ENCODE measurements at places on chromosomes 2 and 18.
A peak's percentile ranks its signal among the peaks of the same experiment; 100 is the strongest.

GRCh38 chr2:220365023-220365422 lies 737.6 kb downstream of the SLC4A3 start:
- no peak for DNase-seq

DNA sequence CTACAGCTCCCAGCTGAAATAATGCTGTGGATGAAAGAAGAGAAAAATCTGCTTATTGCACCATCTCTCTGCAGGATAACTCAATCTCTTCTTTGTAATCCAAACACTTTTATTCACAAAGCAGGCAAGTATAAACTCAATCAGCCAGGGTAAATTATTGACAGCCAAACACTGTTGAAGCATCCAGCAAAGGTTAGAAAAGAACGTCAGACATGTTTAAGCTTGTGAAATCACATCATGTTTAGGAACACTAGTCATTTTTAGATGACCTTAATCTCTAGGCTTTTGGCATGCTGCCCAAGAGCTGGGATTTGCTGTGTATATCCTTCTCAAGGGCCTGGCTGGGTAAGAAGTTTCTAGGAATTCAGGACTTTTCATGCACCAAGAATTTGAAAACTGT lies 1148.1 kb upstream of the FANCL start:
- no peak for DNase-seq

DNA sequence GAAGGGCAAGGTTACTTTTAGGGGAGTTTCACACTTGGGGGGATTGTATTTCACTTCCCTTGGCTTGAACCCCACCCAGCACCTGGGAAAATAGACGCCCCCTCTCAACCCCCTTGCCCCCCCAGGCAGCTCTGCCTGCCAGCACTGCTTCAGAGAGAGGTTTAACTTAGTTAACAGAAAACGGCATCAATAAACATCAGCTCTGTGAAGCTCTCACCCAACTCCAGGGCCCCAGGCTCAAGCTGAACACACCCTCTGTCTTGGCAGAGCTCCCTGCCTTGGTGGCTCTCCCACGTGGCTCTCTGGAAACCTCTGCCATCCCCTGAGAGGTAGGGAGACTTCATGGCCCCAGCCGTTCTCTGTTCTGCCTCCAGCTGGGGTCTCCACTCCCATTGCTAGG lies 244.1 kb downstream of the ACKR3 start:
- DNase-seq: no peak

GRCh38 chr18:22796113-22796512 lies 137.0 kb upstream of the RBBP8 start:
- DNase-seq: no peak

- no peak for DNase-seq
These were observed 99.0 kb downstream of the NETO1 start for GRCh38 chr18:72768681-72769229.

- DNase-seq: no peak
These were observed 55.7 kb downstream of the PAPOLG start for GRCh38 chr2:60811491-60812375.

DNA sequence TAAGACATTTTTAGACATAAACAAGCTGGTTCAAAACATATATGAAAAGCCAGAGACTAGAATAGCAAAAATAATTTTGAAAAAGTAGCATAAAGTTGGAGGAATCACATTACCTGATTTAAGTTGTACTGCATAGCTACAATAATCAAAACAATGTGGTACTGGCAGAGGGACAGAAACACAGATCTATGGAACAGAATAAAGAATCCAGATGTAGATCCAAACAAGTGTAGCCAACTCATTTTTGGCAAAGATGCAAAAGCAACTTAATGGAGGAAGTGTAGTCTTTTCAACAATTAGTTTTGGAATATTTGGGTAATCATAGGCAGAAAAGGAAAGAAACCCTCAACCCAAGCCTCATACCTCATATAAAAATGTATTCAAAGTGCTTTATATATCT lies 278.7 kb upstream of the ZNF521 start:
- DNase-seq: no peak

- DNase-seq: no peak
These were observed 75.7 kb downstream of the MBOAT2 start for GRCh38 chr2:8927510-8928455.

GRCh38 chr2:69893684-69894551 lies at the start of gene SNRNP27:
SNRNP27 (plus strand) TSS chr2:69893956; CDS start chr2:69893985, 29 bp downstream.
- peak; percentile 84 for DNase-seq

GRCh38 chr2:212926940-212927339 lies 224.5 kb downstream of the IKZF2 start:
- DNase-seq: no peak

DNA sequence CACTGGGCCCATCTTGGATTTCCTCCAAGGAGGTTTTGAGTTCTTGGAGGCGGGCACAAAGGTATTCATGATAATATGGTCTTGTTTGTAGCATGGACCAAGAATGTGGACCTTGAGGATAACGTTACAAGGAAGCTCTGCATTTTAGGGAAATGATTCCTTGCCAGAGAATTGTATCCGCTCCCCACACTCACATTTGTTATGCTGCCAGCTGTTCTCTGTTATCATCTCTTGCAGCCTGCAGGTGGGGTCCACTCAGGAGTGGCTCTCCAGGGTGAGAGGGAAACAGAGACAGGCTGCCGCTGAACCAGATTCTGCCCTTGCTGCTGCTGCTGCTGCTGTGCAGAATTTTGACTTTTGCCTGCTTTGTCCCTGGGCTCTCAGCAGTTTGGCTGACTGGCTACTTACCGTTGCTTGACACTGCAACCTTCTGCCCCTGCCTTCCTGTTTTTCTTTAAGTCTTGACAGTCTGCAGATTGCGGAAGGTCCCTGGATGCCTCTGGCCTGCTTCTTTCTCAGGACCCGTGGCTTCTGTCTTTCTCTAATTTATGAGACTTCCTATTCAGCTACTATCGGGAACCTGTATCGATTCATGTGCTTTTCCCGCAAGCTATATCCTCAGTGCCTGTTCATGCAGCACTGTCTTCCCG lies 122.3 kb upstream of the DOCK10 start:
- no peak for DNase-seq

DNA sequence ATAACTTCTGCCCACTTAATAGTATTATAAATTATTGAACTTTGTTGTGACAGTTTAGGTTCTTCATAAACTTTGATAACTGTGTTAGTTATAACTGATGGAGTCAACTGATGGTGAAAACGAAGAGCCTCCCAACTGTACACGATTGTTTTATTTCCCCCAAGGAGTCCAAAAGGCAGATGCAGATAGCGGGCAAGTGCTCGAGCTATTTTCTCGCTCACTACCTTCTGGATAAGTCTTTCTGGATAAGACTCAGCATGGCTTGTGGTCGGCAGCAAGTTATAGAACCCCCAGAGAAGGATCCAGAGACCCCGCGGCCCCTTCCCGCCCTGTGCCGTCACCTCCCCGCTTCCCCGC lies 517 bp downstream of the GCFC2 start:
- no peak for DNase-seq

- DNase-seq: no peak
These were observed 217.1 kb upstream of the DLGAP1 start for GRCh38 chr18:4672162-4672561.

DNA sequence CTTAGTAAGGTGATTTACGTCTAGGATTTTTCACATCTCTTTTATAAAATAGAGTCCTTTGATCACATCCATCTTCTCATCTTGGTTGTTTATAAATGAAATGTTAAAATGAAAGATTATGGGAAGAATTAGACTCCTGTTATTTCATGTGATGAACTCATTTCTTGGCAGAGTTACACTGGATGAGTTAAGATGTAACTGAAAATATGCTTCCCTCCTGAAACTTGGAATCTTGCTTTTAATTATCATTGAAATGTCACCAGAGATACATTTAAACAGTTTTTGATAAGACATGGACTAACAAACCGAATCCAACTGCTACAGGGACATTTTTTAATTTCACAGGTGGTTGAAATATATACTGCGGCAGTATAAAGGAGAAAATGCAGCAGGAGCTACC lies 274.0 kb downstream of the DLGAP1 start:
- DNase-seq: no peak

- no peak for DNase-seq
These were observed 86.9 kb downstream of the CLHC1 start for GRCh38 chr2:55144922-55145820.

DNA sequence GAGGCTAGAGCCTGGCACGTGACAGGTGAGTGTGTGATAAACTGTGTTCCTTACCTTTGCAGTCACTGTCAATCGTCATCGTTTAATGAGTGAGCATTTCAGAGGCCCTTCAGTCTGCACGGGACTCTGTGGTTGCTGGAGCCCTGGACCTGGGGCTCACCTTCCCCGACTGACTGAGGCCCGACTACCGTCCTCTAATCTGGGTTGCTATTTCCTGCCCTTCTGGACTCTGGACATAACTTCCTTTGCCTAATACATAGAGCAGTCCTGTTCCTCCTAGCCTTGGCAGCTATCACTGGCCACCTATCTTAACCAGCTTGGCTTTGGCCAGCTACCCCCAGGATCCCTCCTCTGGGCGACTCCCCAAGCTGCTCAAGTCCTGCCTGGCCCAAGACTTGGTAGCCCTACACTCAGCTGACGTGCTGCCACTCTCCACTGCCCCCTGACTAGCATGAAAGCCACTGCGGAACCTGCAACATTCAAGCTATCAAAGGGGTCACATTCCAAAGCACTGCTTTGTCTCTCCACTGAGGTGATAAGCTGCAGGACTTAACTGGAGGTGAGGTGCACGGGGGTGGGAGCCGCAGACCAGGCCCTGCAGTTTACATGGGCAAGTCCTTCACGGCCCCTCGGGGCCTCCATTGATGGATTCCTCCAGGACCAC lies 11.1 kb upstream of the RAB17 start:
- DNase-seq: no peak

- no peak for DNase-seq
These were observed 161.6 kb upstream of the NCK2 start for GRCh38 chr2:105582952-105583660.

- no peak for DNase-seq
These were observed 2.3 kb downstream of the C1QL2 start for GRCh38 chr2:119156105-119156890.

DNA sequence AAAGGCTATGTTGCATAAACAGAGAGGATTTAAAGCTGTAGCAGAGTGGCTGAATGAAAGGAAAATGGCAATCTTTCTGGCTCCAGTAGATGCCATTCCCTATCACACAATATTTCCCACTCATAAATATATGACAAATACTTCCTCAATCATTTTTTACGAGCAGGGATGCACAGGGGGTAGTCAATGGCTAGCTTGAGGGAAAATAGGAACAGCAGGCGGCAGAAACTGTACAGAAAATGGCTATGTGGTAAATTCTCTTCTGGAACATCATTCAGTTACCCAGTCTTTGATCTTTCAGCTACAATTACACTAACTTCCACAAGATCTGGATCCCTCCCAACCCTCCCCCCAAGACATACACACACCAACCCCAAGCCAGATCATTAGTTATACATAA lies 127.2 kb downstream of the OLA1 start:
- DNase-seq: no peak

- DNase-seq: no peak
These were observed 24.9 kb downstream of the CCBE1 start for GRCh38 chr18:59672235-59672711.

GRCh38 chr18:6796511-6796910 lies 67.0 kb downstream of the ARHGAP28 start:
- no peak for DNase-seq

DNA sequence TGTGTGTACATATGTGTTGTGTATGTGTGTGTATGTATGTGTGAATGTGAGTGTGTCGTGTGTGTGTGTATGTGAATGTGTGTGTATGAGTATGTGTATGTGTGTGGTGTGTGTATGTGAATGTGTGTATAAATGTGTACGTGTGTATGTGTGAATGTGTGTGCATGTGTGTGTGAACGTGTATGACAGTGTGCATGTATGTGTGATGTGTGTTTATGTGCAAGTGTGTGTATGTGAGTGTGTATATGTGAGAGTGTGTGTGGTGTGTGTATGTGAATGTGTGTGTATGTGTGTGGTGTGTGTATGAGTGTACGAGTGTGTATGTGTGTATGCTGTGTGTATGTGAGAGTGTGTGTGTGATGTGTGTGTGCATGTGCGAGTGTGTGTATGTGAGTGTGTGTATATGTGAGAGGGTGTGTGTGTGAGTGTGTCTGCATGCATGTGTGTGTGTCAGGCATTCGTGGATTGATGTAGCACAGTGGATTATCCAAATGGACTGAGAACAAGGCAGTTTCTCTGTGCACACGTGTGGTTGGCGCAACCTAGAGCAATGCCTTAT lies 127.2 kb downstream of the SH3BP4 start:
- DNase-seq: no peak

DNA sequence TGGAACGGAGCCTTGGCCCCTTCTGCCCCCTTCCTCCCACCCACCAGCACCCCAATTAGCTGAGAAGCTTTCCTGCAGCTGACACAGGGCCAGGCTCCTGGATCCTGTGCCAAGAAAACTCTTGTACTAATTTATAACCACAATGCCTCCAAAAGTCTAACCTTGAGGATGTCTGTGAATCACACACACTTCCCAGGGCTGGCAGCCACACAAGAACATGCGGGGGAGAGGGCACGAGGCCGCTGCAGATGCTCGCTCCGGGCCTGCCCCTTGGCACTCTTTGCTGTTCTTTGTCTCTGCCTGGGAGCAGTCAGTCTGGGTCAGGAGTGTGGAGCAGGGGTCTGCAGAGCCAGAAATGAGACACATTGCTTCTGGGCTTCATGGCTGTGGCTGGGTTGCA lies 62.7 kb upstream of the KIF5C start:
- DNase-seq: no peak

DNA sequence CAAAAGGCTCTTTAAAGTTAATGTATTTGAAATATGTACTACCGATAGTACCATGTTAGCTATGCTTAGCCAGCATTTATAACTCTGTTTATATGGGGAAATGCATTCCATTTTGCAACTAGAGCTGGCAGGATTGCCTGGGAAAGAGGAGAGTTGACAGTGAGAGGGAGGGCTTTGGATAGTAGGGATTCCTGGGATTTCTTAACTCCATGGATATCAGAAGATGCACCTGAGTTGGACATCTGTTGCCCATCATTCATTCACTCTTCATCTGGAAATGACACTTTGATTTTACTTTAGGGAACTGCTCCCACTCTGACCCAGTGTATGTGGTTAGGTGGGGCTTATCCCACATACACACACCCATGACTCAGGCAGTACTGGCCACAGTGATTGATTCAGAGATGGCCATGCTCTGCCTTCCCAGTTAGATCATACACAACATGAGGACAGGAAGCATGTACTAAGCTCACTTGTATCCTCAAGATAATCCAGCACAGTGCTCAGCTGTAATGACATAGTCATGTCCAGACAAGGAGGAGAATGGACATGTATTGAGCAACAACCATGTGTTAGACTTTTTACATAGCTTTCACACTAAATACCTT lies 248.8 kb downstream of the MREG start:
- no peak for DNase-seq

DNA sequence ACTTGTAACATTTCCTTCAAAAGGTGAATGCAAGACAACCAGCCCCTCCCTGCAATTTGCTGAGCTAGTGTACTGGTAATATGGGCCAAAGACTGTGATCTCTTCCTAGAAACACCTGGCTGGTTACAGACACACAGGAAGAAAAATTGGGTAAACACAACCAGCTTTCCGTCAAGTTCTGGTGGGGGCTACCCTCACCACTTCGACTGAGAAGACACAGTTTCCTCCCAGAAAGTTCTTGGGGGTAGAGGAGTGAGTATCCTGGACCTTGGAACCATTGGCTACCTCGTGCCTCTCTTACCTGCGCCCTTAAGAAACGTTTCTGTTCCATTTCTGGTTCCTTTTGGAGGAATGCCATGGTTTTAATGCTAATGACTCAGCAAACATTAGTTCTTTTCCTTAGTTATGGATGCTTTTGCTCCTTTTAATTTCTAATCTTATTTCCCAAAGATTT lies 120.9 kb upstream of the DLX2 start:
- no peak for DNase-seq

- no peak for DNase-seq
These were observed 116.0 kb downstream of the PLA2R1 start for GRCh38 chr2:159946326-159946999.

- DNase-seq: no peak
These were observed 331.0 kb downstream of the METTL4 start for GRCh38 chr18:2240311-2240705.

All from activated naive CD4-positive, alpha-beta T cell treated with Interleukin-2 at 50 U/mL for 16 hours (primary cell).